Uterus (tissue), 4 donors: ENCODE measurements at places on chromosomes 5 and 9. TPM values are rescaled to one million over a fixed set of nuclear protein-coding genes. Genes with fewer than 3 reads are reported as not detected.

- no peaks in the 10 kb centered on the region for H3K36me3 ChIP-seq
- no peak overlapping the region for H3K4me3 ChIP-seq
- DNase-seq, result no peak
Measured at GRCh38 chr9:138071292-138071691, 193.7 kb downstream of the CACNA1B start.

- no peak overlapping the region for H3K4me3 ChIP-seq
- no peak for DNase-seq
- H3K36me3 ChIP-seq, result no peaks in the 10 kb centered on the region
- H3K4me1 ChIP-seq, result no peaks in the 10 kb centered on the region
- no peaks in the 10 kb centered on the region for H3K27me3 ChIP-seq
Measured at GRCh38 chr5:77607324-77607723, 31.2 kb downstream of the OTP start.

GRCh38 chr9:134980516-134980915 is 62.8 kb upstream of the FCN1 start:
- H3K36me3 ChIP-seq, result no peaks in the 10 kb centered on the region
- no peaks in the 10 kb centered on the region for H3K4me1 ChIP-seq
- H3K27ac ChIP-seq, result no peak overlapping the region
- peak; percentile 0 for DNase-seq

- no peak for DNase-seq
- H3K27ac ChIP-seq, result no peak overlapping the region
- H3K4me3 ChIP-seq, result no peak overlapping the region
- no peaks in the 10 kb centered on the region for H3K27me3 ChIP-seq
- no peaks in the 10 kb centered on the region for H3K4me1 ChIP-seq
Measured at GRCh38 chr9:426976-427375, 212.3 kb downstream of the DOCK8 start.

- DNase-seq, result no peak
- H3K4me3 ChIP-seq, result no peak overlapping the region
Measured at GRCh38 chr5:167057665-167058064, 1233.8 kb upstream of the WWC1 start.

MTMR12 gene
- 65.3 TPM for total RNA-seq

INSL4 gene
- total RNA-seq, result not detected

PNPLA7 gene
- 25.7 TPM for total RNA-seq

ANKRD31 gene
- total RNA-seq, result 0.69 TPM
